ENCODE measurements at places on chromosomes 3 and 15.

DNA sequence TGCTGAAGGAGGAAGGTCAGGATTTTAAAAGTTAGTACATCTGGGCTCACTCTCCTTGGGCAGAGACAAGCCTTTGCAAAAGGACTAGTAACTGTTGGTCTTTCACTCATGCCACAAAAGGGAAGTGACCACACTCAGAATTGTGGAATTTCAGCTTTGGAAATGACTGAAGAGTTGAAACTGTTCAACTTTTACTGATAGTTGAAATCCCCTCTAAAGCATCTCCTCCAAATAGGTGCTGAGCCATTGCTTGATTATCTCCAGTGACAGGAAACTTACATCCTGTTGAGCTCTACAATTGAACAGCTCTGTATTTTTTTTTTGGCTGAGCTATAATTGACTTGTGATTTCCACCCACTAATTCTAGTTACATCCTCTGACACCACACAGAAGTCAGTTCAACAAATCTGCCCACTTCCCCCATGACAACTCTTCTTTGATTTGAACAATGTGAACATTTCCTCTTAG lies 254.8 kb upstream of the TPRG1 start:
- DNase-seq: peak; percentile 47

GRCh38 chr15:64851503-64851840 lies 9.8 kb downstream of the PLEKHO2 start:
- no peak for DNase-seq

GRCh38 chr3:151329363-151329762 lies at the start of gene P2RY13:
Gene P2RY13, minus strand, starts transcription at chr3:151329549. Its CDS starts 21 bp downstream, at chr3:151329528.
- no peak for DNase-seq

DNA sequence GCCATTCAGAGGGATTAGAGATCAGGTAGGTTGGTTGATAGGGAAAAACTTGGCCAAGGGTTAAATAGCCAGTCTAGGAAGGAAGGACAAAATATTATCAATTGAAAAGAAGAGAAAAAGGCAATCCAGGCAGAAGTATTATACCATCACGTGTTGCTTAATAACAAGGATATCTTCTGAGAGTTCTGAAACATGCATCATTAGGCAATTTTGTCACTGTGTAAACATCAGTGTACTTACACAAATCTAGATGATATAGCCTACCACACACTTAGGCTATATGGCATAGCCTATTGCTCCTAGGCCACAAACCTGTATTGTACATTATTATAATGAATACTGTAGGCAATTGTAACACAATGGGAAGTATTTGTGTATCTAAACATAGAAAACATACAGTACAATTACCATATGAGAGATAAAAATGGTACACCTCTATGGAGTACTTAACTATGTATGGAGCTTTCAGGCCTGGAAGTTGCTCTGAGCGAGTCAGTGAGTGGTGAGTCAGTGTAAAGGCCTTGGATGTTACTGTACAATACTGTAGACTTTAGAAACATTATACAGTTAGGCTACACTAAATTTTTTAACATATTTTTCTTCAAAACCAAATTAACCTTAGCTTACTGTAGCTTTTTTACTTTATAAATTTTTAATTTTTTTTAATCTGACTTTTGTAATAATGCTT lies 2.7 kb downstream of the TEX55 start:
- no peak for DNase-seq

DNA sequence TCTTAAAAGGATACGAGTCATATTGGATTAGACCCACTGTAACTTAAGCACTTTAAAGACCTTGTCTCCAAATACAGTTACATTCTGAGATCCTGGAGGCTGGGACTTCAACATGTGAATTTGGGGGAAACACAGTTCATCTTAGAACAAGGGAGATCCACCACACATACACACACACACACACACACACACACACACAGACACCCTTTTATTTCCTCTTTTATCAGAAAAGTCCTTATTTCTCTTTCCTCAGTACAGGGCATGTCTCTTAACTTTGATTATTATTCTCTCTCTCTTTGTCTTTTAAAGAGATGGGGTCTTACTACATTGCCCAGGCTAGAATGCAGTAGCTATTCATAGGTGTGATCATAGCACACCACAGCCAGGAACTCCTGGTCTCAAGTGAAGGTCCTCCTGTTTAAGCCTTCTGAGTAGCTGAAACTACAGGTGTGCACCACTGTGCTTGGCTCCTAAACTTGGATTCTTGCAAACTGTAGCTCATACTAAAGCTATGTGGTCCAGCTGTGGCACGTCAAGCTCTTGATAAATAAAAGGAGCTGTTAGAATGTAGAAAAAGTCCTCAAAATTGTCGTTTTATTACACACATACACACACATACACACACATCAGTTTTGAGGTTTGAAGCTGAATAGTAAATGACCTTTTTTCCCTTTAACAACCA lies 7.4 kb downstream of the GOLM2 start:
- DNase-seq: no peak

- DNase-seq: no peak
These were observed 113.3 kb downstream of the PGPEP1L start for GRCh38 chr15:98894312-98894711.

- no peak for DNase-seq
These were observed 1.6 kb downstream of the LINGO1 start for GRCh38 chr15:77630956-77631744.

GRCh38 chr3:100163787-100164186 lies 49.5 kb upstream of the FILIP1L start:
- no peak for DNase-seq

GRCh38 chr3:78221796-78222195 lies 1181.9 kb downstream of the ROBO2 start:
- no peak for DNase-seq

DNA sequence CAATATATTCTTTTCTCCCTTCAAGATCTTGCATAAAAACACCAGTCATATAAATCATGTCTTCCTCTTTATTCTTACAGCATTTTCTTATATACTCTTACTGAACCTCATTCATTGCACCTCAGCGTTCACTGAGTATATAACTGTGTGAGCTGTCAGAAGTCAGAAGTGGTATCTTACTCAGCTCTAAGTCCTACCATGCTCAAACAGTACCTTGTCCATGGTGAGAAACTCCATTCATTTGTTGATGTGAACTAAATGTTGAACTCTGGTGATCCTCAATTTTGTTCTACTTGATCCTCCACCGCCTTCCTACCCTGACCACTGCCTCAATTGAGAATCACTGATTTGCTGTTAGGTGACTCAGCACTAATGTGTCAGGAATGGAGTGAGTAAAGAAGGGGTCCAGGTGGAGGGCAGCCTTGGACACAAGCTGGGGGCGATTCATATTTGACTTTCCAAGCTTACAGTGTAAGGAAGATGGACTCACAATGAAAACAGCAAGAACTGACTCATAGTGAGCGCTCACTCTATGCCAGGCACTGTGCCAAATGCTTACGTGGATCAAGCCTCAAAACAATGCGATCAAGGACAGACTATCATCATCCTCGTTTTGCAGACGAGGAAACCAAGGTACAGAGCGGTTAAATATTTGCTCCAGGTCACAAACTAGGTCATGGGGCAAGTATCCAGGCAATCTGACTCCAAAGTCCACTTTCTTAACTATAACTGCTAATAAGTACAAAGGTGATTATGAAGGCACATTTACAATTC lies 13.5 kb upstream of the ZFYVE19 start:
- no peak for DNase-seq

- DNase-seq: no peak
These were observed 185.8 kb upstream of the BCL6 start for GRCh38 chr3:187931101-187931500.
